ENCODE measurements at places on chromosomes 2 and 18.

DNA sequence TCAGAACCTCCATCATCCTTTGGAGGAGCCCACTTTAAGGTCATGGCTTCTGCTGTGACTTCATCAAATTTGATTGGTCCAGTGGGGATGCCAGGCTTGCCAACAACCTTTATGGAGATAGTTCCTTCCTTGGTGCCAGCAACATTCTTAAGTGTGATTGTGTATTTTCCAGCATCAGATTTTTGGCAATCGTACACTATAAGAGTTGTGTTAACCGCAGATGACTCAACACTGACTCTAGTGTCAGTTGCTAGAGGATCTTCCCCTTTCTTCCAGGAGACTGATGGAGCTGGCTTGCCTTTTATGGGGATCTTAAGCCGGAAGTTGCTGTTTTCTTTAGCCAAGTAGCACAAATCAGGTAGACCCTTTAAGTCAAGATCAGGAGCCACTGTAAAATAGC, 98.7 kb downstream of the PLEKHA3 start:
- DNase-seq = no peak

- DNase-seq = no peak
These were observed 22.3 kb upstream of the CAVIN2 start for GRCh38 chr2:191869178-191869577.

GRCh38 chr2:97750017-97750416, 36.6 kb downstream of the ZAP70 start:
- no peak for DNase-seq

DNA sequence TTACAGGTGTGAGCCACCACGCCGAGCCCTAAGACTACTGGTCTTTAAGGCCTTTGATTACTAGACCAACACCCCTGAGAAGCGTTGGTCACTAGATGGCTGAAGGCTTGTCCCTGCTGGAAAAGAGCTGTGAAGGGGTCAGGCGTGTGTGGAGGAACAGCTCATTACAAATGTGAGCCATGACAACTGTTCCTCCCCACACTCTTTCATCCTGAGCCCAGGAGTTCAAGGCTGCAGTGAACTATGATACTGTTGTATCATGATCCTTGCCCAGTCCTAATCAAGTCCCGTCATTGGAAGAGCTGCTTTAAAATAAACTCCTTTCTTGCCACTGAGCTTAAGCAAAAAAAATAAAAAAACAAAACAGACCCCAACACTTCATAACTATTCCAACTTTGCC, 19.5 kb upstream of the MCFD2 start:
- DNase-seq = no peak

DNA sequence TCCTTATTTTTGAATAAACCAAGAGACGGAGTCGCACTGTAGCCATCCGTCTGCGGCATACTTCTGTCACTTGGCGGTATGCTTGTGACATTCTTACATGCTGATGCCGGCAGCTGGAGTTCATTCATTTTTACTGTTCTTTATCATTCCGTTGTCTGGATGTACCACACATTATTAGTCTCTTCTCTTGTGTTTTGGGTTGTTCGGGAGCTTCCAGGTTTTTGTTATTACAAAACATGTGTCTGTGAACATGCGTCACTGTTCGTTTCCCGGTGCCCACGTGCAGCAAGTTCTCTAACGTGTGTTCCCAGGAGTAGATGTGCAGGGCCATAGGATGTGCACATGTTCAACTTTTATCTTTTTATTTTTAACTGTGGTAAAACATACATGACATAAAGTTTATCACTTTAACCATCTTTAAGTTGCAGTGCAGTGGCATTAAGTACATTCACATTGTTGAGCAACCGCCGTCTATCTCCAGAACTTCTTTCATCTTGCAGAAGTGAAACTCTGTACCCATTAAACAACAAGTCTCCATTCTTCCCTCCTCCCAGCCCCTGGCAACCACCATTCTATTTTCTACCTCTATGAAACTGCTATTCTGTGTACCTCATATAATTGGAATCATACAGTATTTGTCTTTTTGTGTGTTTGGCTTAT, 40.1 kb downstream of the MTCL1 start:
- DNase-seq = peak; percentile 52

GRCh38 chr2:179741317-179741716, 120.1 kb downstream of the ZNF385B start:
- DNase-seq = no peak

DNA sequence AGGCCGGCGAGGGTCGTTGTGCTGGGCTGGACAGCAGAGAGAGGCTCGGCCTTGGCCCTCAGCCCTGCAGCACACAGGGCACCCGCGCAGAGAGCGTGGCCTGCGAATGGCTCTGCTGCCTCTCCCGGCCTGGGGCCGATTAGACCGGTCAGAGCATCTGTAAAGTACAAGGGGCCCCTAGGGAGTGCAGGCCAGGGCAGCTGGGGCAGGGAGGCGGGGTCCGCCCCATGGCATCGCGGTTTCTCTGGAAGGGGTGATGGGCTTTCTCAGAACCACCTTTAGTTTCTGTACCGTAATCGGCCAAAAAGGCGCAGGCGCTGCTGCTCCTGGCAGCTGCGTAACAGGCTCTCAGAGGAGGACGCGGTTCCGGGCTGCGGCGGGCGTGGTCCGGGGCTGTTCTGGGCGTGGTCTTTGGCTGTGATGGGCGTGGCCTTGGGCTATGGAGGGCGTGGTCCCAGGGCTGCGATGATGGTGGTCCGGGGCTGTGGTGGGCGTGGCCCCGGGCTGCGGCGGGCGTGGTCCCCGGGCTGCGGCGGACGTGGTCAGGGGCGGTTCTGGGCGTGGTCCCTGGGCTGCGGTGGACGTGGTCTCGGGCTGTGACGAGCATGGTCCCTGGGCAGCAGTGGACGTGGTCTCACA, 1.5 kb upstream of the GPR148 start:
- DNase-seq = peak; percentile 70

DNA sequence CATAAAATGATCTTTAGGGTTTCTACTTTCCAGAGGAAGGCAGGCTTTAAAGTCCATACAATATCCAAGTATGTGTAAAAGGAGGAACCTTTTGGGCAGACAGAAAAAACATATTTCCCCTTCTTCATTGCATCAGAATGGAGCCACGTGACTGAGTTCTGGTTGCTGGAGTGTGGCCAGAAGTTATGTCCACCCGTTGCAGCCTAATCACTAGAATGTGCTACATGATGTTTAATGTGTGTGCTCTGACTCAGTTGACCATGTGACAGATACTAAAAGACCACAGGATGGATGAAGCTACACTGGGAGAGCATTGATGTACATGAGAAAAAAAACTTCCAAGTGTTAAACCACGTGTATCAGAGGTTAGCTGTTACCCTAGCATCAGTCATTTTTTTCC, 460.9 kb downstream of the RIT2 start:
- no peak for DNase-seq

- no peak for DNase-seq
These were observed 101.3 kb upstream of the ZEB2 start for GRCh38 chr2:144621266-144621665.

DNA sequence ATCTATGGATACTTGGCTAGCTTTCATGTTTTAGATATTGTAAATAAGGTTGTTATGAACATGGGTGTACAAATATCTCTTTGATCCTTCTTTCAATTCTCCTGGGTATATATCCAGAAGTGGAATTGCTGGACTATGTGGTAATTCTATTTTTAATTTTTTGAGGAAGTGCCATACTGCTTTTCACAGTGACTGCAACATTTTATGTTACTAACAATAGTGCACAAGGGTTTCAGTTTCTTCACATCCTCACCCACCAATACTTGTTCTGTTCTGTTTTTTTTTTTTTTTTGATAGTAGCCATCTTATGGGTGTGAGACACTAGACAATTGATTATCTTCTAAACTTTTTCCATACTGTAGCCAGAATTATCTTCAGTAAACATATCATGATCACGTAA, 17.3 kb upstream of the NEUROD1 start:
- no peak for DNase-seq

- no peak for DNase-seq
These were observed 6.5 kb downstream of the TMEM163 start for GRCh38 chr2:134712299-134712698.

GRCh38 chr2:21034156-21034971, 9.5 kb downstream of the APOB start:
- no peak for DNase-seq
